ENCODE measurements at places on chromosomes 5 and 9.
A peak's percentile ranks its signal among the peaks of the same experiment; 100 is the strongest.

DNA sequence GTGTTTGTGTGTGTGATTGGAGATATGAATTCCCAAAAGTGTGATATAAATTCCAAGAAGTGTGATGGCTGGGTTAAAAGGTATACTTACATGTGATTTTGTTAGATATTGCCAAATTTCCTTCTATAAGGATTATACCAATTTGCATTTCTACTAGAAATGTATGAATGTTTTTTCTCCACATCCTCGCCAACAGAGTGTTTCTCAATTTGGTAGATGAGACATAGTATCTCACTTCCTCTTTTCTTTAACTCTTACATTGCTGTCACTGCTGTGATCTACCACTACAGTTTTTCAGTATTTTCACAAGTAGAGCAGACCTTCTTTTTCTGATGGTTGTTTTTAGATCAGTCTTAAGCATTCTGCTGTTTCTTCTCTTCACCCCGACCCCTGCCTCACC is 111.3 kb downstream of the FER start:
- peak; percentile 8 for DNase-seq

GRCh38 chr9:88044200-88044599 is 69.9 kb upstream of the CDK20 start:
- DNase-seq: no peak

GRCh38 chr5:75736273-75736672 is 19.0 kb upstream of the POC5 start:
- no peak for DNase-seq

- DNase-seq: no peak
These were observed 112.5 kb upstream of the EMB start for GRCh38 chr5:50553560-50553984.
